ENCODE measurements at places on chromosomes 5 and 9.

GRCh38 chr9:14245901-14246525, 67.9 kb downstream of the NFIB start:
- no peak overlapping the region for H3K4me3 ChIP-seq
- DNase-seq: peak; percentile 88
- no peaks in the 10 kb centered on the region for H3K27me3 ChIP-seq
- H3K36me3 ChIP-seq: no peaks in the 10 kb centered on the region
- H3K4me1 ChIP-seq: no peaks in the 10 kb centered on the region

- peak; percentile 23 for DNase-seq
- H3K4me1 ChIP-seq: no peaks in the 10 kb centered on the region
- peaks cover 5% of the 10 kb centered on the region for H3K27me3 ChIP-seq
- no peaks in the 10 kb centered on the region for H3K36me3 ChIP-seq
- H3K4me3 ChIP-seq: no peak overlapping the region
Observed at GRCh38 chr5:93381057-93381456, 200.0 kb downstream of the NR2F1-AS1 start.

- H3K36me3 ChIP-seq: no peaks in the 10 kb centered on the region
- no peak for DNase-seq
- H3K27ac ChIP-seq: no peak overlapping the region
Observed at GRCh38 chr5:137887831-137888230, 1.4 kb upstream of the PKD2L2 start.

- H3K4me1 ChIP-seq: no peaks in the 10 kb centered on the region
- no peak overlapping the region for H3K4me3 ChIP-seq
- no peaks in the 10 kb centered on the region for H3K27me3 ChIP-seq
- H3K36me3 ChIP-seq: no peaks in the 10 kb centered on the region
- H3K27ac ChIP-seq: no peak overlapping the region
Observed at GRCh38 chr5:60529001-60529400, 171.0 kb downstream of the DEPDC1B start.

- H3K27me3 ChIP-seq: no peaks in the 10 kb centered on the region
- no peak overlapping the region for H3K27ac ChIP-seq
Observed at GRCh38 chr5:140998921-140999410, 32.7 kb downstream of the PCDHAC2 start.

DNA sequence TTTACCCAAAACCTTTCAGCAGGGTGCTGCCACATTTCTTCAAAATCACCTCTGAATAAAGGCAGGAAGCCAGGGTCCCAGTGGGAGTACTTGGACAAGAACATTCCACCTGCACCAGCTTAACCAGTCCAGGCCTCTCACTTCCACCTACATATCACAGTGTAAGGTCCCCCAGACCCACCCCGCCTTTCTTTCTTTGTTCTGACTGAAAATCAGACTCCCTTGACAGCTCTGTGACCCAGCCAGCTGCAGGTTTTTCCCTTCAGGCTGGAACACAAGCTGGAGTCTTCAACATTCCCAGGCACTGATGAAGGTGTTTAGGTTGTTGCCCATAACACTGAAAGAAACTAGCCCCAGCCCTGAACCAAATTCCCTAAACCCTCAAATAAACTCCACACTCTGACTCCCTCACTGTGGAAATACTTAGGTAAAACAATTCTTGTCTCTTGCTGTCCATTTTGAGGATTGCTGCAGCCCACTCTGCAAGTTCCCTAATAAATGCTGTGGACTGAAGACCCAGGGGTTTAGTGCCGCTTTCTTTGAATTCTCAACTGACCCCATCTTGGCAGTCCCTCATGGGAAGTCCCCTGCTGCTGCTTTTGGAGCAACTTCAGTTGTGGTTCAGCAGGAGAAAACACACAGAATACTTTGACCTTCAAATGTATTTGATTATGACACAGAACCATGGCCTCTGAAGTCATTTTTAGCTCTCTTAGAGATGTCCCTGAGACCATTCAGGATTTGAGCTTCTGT, 24.8 kb downstream of the P4HA2 start:
- H3K36me3 ChIP-seq: peaks cover 12% of the 10 kb centered on the region
- DNase-seq: no peak
- H3K27me3 ChIP-seq: no peaks in the 10 kb centered on the region
- no peak overlapping the region for H3K4me3 ChIP-seq

GRCh38 chr9:18472841-18473251, 1.1 kb upstream of the ADAMTSL1 start:
- no peaks in the 10 kb centered on the region for H3K36me3 ChIP-seq
- DNase-seq: peak; percentile 40
- H3K4me3 ChIP-seq: peak overlapping the region; percentile 31
- no peaks in the 10 kb centered on the region for H3K27me3 ChIP-seq

DNA sequence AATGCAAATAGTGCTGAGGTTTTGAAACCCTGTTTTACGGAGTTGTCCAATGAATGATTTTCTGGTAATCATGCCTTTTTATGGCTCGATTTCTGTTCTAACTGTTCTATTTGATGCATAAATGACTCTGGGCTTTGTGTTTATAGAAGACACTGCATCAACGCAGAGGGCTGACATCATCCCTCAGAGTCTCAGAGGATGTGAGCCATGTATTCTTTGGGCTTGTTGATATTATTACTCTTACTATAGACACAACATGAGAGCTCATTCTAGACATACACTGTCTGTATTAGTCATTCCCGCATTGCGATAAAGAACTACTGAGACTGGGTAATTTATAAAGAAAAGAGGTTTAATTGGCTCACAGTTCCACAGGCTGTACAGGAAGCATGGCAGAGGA, 31.6 kb downstream of the CDH6 start:
- no peaks in the 10 kb centered on the region for H3K36me3 ChIP-seq
- no peak overlapping the region for H3K27ac ChIP-seq
- H3K27me3 ChIP-seq: no peaks in the 10 kb centered on the region
- peaks cover 20% of the 10 kb centered on the region for H3K4me1 ChIP-seq
- no peak overlapping the region for H3K4me3 ChIP-seq

DNA sequence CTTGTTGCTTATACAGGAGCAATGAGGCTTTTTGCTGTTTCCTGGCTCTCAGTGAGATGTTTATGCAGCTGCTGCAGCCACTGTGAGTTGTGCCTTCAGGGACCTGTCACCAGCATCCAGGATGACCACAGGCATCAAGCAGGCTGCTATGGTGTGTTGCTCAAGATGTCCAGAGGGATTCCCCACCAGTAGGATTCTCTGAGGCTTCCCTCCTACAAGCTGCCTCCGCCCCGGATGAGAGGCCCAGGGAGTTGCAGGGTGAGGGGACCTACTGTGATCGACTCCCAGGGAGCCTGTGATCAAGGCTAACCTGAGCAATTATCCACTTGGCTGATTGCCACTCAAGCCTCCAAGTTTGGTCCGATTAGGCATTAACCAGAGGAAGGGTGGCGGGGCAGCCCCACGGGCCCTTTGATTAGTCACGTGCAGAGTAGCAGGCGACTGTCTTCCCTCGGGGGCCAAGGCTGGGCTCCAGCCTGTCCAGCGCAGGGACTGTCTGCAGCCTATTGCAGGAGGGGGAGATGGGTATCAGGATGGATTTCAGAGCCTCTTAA, 1.8 kb upstream of the FAT2 start:
- no peaks in the 10 kb centered on the region for H3K36me3 ChIP-seq
- peaks cover 12% of the 10 kb centered on the region for H3K4me1 ChIP-seq
- DNase-seq: no peak
- no peak overlapping the region for H3K27ac ChIP-seq
- no peaks in the 10 kb centered on the region for H3K27me3 ChIP-seq
- no peak overlapping the region for H3K4me3 ChIP-seq

DNA sequence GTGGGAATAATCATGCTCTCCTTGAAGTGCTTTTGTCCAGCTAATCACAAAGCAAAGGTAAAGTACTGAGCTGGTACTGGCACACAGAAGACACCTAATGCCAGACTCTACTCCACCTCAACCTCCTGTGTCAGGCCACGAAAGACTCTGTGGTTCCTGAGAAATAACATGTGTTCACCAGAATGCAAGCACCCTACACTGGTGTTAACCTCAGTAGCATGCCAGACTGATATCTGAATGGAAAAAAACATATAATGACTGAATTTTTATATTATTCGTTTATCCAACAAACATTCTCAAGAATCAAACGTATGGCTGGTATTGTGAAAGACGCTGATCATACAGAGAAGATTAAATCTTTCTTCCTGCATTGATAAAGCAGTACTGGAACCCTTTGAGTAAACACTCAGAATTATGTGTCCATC, 97.1 kb upstream of the IFNE start:
- no peak overlapping the region for H3K4me3 ChIP-seq
- no peaks in the 10 kb centered on the region for H3K4me1 ChIP-seq
- H3K27me3 ChIP-seq: no peaks in the 10 kb centered on the region
- DNase-seq: peak; percentile 61

GRCh38 chr9:6549106-6549800, 96.3 kb downstream of the GLDC start:
- no peaks in the 10 kb centered on the region for H3K36me3 ChIP-seq
- no peaks in the 10 kb centered on the region for H3K27me3 ChIP-seq
- H3K4me1 ChIP-seq: no peaks in the 10 kb centered on the region
- no peak overlapping the region for H3K27ac ChIP-seq
- DNase-seq: peak; percentile 12
- H3K4me3 ChIP-seq: no peak overlapping the region

DNA sequence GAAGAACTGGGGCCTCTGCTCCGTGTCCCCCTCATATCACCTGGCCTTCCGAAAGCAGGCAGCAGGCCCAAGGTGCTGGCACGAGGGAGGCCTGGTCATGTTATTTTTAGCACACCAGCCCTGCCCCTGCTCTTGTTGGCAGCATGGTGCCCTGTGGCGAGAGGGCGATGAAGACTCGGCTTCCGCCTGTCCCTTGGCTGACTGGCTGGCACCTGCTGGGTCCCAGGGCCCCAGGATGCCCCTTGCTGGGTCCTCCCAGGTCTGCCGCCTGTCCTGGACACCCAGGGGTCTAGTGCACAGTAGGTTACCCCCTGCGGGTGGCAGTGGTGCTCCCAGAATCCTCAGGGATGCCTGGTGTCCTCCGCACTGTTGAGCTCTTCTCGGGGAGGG, 77.0 kb downstream of the RXRA start:
- no peak overlapping the region for H3K27ac ChIP-seq
- H3K4me1 ChIP-seq: no peaks in the 10 kb centered on the region
- no peaks in the 10 kb centered on the region for H3K36me3 ChIP-seq

DNA sequence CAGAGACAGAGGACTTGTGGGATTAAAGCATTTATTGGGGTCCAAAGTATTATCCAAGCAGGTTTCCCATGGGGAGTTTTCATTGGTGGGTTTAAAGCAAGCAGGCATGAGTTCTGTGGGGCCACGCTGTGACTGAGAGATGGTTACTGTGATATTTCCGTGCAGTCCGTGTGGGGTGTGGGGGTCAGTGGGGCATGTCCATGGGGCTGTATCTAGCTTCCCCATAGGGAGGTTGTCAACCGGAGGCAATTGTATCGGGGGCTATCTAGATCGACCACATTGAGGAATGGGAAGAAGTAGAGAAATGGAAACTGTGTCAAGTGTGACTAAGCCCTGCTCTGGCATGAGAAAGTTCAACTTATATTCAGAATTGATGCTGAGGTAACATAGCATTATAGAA, 7.1 kb upstream of the RPS23 start:
- H3K4me3 ChIP-seq: no peak overlapping the region
- DNase-seq: no peak
- peaks cover 4% of the 10 kb centered on the region for H3K4me1 ChIP-seq
- H3K27ac ChIP-seq: no peak overlapping the region
- H3K27me3 ChIP-seq: no peaks in the 10 kb centered on the region

GRCh38 chr5:178115136-178115813, 1.9 kb downstream of the N4BP3 start:
- H3K4me3 ChIP-seq: no peak overlapping the region
- peak overlapping the region; percentile 64 for H3K27ac ChIP-seq
- no peaks in the 10 kb centered on the region for H3K27me3 ChIP-seq
- H3K36me3 ChIP-seq: no peaks in the 10 kb centered on the region
- peaks cover 15% of the 10 kb centered on the region for H3K4me1 ChIP-seq

DNA sequence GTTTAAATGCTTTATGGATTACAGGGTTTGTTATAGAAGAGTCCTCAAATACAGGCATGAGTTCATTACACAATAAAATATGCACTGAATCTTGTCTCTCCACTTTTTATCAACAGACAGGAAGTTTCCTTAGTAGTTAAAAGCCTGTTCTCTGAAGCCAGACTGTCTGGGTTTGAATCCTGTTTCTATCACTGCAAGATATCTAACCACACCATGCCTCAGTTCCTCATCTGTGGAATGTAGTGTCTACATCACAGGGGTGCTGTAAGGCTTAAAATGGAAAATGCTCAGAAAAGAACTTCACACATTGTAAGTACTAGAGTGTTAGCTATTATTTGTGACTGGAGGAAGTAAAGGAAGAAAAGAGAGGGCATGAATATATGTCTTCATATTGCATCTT, 9.3 kb downstream of the LIX1 start:
- no peak overlapping the region for H3K4me3 ChIP-seq
- H3K4me1 ChIP-seq: peaks cover 76% of the 10 kb centered on the region
- peak overlapping the region; percentile 58 for H3K27ac ChIP-seq
- H3K36me3 ChIP-seq: peaks cover 8% of the 10 kb centered on the region
- H3K27me3 ChIP-seq: no peaks in the 10 kb centered on the region

GRCh38 chr5:81140943-81141342, 92.2 kb upstream of the CKMT2 start:
- peaks cover 6% of the 10 kb centered on the region for H3K4me1 ChIP-seq
- no peak overlapping the region for H3K27ac ChIP-seq
- no peaks in the 10 kb centered on the region for H3K27me3 ChIP-seq

- DNase-seq: no peak
- peaks cover 2% of the 10 kb centered on the region for H3K36me3 ChIP-seq
- H3K4me1 ChIP-seq: peaks cover 9% of the 10 kb centered on the region
- H3K4me3 ChIP-seq: no peak overlapping the region
Observed at GRCh38 chr5:142122121-142122520, 13.5 kb downstream of the NDFIP1 start.
